ENCODE measurements at places on chromosomes 3 and 15.

DNA sequence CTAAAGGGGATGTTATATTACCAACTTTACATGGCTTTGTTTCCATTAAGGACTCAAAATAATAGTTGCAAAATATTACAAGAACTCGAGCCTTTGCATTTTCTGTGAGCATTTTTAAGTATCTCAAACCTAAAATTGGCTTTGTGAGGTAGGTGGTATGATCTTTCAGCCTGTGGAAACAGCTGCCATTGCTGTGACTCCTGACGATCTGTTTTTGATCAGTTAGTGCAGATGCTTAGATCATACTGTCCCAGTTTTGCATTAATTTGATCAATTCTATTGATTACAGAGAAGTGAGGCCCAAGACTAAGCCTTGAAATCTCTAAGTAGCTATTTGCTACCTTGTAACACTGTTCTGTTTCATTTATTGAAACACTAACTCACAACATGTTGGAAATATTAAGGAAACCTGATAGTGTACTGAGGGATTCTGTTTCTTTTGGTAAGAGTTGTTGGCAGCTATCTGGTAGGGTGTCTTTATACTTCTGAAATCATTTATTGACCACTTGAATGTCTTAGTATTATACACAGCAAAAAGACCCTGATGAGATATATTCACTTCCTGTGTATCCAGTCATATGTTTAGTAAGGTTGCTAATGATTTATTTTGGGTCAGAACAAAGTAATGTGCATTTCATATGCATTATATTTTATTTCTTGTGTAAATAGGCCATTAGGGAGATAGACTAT is 14.8 kb downstream of the SKIL start:
- H3K36me3 ChIP-seq, result no peaks in the 10 kb centered on the region
- no peaks in the 10 kb centered on the region for H3K4me1 ChIP-seq
- no peak for DNase-seq
- H3K27ac ChIP-seq, result no peak overlapping the region

- no peak overlapping the region for H3K27ac ChIP-seq
- DNase-seq, result no peak
- H3K27me3 ChIP-seq, result no peaks in the 10 kb centered on the region
- no peak overlapping the region for H3K4me3 ChIP-seq
These were observed 3.5 kb downstream of the PLEKHO2 start for GRCh38 chr15:64845183-64845611.

DNA sequence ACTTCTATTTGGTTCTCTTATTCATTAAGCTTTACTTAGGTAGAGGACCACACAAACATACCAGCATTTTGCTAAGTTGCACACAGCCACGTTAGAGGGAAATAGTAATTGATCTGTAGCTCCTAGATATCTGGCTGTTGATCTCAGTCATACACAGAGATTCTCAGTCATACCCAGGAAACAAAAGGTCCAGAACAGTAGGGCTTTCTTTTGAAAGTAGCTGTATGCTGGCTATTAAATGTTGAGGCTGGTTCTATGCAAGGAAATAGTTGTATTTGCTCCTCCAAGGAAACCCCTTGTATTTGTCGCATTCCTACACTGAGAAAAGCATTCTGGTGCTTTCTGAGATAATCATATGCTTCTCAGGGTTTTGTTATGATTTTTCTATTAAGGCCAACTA is 523.8 kb downstream of the SOX2 start:
- H3K4me1 ChIP-seq, result no peaks in the 10 kb centered on the region
- H3K27ac ChIP-seq, result no peak overlapping the region
- no peaks in the 10 kb centered on the region for H3K27me3 ChIP-seq
- no peak for DNase-seq
- no peaks in the 10 kb centered on the region for H3K36me3 ChIP-seq

- H3K36me3 ChIP-seq, result no peaks in the 10 kb centered on the region
- DNase-seq, result no peak
- H3K4me3 ChIP-seq, result no peak overlapping the region
- no peak overlapping the region for H3K27ac ChIP-seq
- no peaks in the 10 kb centered on the region for H3K27me3 ChIP-seq
- no peaks in the 10 kb centered on the region for H3K4me1 ChIP-seq
These were observed 85.4 kb downstream of the XXYLT1 start for GRCh38 chr3:195185583-195185982.

DNA sequence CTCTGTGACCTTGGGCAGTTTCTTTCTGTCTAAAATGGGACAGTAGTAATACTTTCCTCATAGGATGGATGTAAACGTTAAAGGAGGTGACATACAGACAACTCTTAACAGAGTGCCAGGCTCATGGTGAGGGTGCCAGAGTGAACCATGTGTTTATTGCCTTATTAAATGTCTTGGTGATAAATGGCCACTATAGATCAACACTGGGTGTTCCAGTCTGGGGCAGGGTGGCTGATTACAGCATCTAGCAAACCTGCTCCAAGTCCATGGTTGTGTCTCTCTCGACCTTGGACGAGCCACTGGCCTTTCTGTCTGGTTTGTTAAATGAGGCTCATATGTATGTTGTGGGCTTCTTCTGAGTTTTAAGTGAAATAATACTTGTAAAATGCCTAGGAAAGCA is 75.1 kb downstream of the TRAK1 start:
- H3K36me3 ChIP-seq, result no peaks in the 10 kb centered on the region
- peaks cover 16% of the 10 kb centered on the region for H3K4me1 ChIP-seq
- DNase-seq, result no peak
- no peak overlapping the region for H3K27ac ChIP-seq

GRCh38 chr3:143173242-143173641 is 53.7 kb downstream of the CHST2 start:
- H3K27me3 ChIP-seq, result no peaks in the 10 kb centered on the region
- peaks cover 72% of the 10 kb centered on the region for H3K4me1 ChIP-seq
- no peak overlapping the region for H3K4me3 ChIP-seq
- no peak for DNase-seq
- peaks cover 3% of the 10 kb centered on the region for H3K36me3 ChIP-seq
- H3K27ac ChIP-seq, result peak overlapping the region; percentile 100

DNA sequence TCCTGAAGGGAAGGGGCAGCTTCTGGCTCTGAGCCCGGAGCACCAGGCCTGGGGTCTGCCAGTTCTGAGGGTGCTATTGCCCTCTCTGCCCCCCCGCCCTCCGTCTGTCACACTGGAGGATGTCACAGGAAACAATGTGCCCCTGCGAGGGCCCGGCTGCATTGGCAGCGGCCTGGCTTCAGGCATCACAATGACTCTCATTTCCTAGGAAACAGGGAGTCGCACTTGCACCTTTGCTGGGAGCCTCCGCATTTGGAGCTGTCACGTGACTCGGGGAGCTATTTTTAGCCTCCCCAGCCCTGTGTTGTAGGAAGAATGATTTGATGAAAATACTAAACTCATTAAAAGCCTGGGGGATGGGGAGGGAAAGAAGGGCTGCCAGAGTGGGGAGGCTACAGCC is 518.9 kb downstream of the SHQ1 start:
- no peaks in the 10 kb centered on the region for H3K27me3 ChIP-seq
- DNase-seq, result no peak
- no peak overlapping the region for H3K4me3 ChIP-seq
- no peaks in the 10 kb centered on the region for H3K36me3 ChIP-seq

GRCh38 chr15:23564821-23565394 is 566 bp upstream of the MKRN3 start:
- no peaks in the 10 kb centered on the region for H3K27me3 ChIP-seq
- peaks cover 40% of the 10 kb centered on the region for H3K4me1 ChIP-seq
- H3K36me3 ChIP-seq, result peaks cover 37% of the 10 kb centered on the region
- peak overlapping the region; percentile 99 for H3K27ac ChIP-seq
- DNase-seq, result peak; percentile 22

DNA sequence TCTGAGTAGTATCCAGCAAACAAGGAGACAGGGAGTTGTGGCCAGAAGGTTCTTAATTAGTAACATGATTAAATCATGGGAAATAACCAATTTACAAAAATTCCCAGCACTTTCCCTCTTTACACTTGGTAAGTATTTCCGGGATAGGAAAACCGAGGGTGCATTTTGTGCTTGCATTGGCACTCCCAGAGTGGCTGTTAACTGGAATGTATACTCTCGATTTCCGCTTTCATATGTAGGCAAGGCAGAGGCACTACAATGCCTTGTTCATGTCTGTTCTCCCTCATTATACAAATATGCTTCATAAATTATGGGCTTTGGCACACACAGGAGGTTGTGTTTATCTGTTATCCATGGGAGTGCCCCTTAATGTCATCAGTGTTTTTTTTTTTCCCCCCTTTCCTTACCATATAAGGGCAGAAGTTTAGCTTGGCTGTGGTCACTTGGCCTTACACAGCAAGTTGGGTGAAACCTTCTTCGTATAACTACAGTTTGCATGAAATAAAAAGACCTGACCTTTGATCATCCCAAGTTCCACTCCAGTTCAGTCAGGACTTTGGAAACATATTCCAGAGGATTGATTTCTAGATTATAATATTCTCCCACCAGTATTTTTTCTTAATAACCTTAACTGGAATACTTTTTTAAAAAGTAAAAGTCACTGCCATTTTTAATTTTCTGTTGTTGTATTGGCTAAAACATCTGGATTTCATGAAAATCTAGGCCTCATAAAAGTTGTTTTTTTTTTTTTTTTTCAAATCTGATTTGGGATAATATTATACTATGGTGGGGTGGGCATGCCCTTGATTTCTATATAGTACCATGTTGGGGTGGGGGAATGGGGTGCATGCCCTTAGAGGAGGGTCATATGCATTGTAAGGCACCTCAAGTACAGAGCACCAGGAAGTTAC is 8.9 kb downstream of the TPM1 start:
- H3K4me1 ChIP-seq, result peaks cover 30% of the 10 kb centered on the region
- H3K36me3 ChIP-seq, result no peaks in the 10 kb centered on the region
- no peaks in the 10 kb centered on the region for H3K27me3 ChIP-seq

- H3K4me1 ChIP-seq, result peaks cover 24% of the 10 kb centered on the region
- no peaks in the 10 kb centered on the region for H3K27me3 ChIP-seq
- no peak overlapping the region for H3K27ac ChIP-seq
- no peaks in the 10 kb centered on the region for H3K36me3 ChIP-seq
- peak; percentile 9 for DNase-seq
- H3K4me3 ChIP-seq, result no peak overlapping the region
These were observed 200.1 kb upstream of the PROK2 start for GRCh38 chr3:71984843-71985613.

DNA sequence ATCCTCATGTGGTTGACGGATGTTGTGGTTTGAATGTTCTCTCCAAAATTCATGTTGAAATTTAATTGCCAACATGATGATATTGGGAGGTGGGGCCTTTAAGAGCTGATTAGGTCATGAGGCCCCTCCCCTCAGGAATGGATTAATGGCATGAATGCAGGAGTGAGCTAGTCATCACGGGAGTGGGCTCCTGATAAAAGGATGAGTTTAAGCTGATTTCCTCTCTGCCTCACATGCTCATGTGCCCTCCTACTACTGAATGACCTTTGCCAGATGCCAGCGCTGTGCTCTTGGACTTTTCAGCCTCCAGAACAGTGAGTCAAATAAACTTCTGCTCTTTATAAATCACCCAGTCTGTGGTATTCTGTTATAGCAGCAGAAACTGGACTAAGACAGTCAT is 111.2 kb downstream of the MYO5A start:
- H3K27ac ChIP-seq, result no peak overlapping the region
- H3K36me3 ChIP-seq, result no peaks in the 10 kb centered on the region
- no peak for DNase-seq
- no peaks in the 10 kb centered on the region for H3K27me3 ChIP-seq
- H3K4me1 ChIP-seq, result no peaks in the 10 kb centered on the region
- no peak overlapping the region for H3K4me3 ChIP-seq

DNA sequence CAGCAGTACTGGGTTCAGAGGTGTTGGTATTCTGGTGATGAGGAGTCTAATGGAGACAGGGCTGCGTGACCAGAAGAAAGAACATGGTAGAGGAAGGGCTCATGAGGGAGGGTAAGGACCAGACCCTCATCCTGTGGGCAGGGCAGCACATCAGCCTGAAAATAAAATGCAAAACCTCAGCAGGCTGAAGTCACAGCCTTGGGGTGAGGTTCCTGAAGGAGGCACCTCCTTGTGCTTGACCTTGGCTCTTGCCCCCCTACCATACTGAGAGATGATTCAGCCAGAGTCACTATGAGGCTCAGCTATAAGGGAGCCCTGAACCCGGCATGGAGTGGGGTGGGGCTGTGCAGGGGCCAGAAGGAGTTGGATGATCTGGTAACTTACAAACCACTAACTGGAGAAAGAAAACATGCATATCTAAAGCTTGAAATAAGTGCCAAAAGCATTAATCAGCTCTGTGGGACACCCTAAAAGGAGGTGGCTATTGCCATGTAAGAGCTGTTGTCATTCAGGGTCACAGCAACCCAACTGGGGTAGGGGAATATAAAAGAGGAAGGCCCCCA is 60.2 kb downstream of the CORO2B start:
- H3K27me3 ChIP-seq, result no peaks in the 10 kb centered on the region
- H3K27ac ChIP-seq, result no peak overlapping the region
- no peak for DNase-seq
- H3K36me3 ChIP-seq, result no peaks in the 10 kb centered on the region

GRCh38 chr3:37319784-37320183 is 145.4 kb upstream of the LRRFIP2 start:
- H3K4me3 ChIP-seq, result no peak overlapping the region
- no peaks in the 10 kb centered on the region for H3K27me3 ChIP-seq
- H3K27ac ChIP-seq, result no peak overlapping the region
- H3K4me1 ChIP-seq, result no peaks in the 10 kb centered on the region
- DNase-seq, result no peak

DNA sequence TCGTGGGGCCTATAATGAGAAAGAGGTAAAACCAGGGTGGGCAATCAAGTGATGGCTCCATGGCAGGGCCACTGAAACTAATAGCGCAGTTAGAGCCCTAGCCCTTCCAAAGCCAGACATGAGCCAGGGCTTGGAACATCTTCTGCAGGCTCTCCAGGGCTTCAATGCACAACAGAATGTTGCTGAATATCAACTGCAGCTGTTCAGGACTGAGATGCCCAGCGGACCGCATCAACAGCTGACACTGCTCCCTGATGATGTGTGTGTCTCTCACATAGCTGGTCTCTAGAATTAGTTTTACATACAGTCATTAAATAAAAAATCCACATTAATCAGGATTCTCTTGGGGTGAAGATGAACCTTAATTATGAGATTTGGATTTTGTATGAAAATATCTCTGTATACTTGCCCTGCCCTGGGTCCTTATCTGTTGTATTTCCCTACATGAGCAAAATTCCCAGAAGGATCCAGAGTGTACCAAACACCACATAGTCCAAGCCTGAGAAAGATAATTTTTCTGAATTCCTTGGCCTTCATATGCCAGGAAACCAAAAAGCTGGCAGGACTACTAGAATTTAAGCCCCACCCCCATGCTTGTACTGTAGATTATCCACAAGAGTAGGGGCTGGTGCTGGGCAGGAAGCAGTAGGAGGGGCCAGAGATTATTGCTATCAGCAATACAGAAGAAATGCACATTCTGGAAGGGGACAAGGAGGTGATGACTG is 7.7 kb upstream of the GOLGB1 start:
- H3K36me3 ChIP-seq, result no peaks in the 10 kb centered on the region
- H3K4me3 ChIP-seq, result no peak overlapping the region
- DNase-seq, result peak; percentile 12

GRCh38 chr15:97517737-97518136 is 442.8 kb upstream of the ARRDC4 start:
- no peak overlapping the region for H3K4me3 ChIP-seq
- H3K27me3 ChIP-seq, result no peaks in the 10 kb centered on the region
- no peaks in the 10 kb centered on the region for H3K36me3 ChIP-seq
- no peak for DNase-seq
- no peak overlapping the region for H3K27ac ChIP-seq
